Gastrocnemius medialis (tissue), 4 donors: ENCODE measurements at places on chromosomes 1 and 21.

DNA sequence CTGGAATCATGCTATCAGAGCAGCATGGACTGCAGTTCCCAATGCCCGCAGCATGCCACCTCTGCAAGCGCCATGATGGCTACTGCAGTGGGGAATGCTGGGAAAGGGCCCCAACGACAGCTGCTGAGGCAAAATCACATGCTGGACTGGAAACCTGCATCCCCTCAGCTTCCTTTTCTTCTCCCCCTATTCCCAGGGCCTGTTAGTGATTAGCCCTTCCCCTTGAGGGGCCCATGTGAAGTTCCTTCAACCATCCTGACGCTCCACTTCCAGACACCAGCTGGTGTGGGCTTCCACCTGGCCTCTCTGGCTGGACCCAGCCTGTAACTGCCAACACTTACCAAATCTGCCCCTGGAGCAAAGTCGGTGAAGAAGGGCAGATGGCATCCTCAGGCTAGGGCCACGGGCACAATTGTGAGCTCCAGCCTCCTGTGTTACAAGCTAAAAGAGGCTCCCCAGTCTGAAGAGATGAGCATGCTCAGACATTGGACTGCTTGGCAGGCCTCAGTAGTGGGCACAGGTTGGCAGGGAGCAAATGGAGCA, 22.1 kb upstream of the SDC3 start:
- H3K27me3 ChIP-seq, result no peaks in the 10 kb centered on the region
- no peak overlapping the region for H3K27ac ChIP-seq
- H3K4me1 ChIP-seq, result peaks cover 23% of the 10 kb centered on the region
- DNase-seq, result no peak
- no peaks in the 10 kb centered on the region for H3K36me3 ChIP-seq

DNA sequence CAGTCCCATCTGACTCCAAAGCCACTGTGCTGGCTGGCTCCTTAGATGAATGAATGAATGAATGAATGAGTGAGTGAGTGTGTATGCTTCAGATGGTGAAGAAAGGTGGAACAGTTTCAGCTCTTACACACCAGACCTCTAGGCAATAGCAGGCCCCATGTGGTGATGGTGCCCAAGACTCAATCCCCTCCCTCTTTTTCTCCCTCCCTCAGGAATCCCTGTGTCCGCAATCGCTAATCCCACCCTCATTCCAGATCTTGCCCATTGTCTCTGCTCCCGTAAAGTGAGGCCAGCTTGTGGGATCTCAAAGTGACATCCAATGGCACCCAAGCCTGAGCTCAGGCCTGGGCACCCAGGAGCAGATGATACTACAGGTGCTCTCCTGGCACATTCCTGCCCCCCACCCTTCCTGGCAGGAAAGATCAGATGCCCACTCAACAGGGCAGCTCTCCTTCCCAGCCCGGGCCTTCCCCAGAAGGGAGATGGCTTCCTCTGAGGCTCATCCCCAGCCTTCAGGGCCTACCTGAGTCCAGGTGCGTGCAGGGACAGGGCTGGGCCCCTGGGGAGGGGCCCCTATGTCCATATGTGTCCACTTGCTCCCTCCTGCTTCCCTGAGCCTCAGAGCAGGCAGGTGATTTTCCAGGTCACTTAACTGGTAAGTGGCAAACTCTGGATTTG, 106.4 kb downstream of the HMGB4 start:
- no peak overlapping the region for H3K4me3 ChIP-seq
- no peak for DNase-seq
- no peaks in the 10 kb centered on the region for H3K4me1 ChIP-seq
- H3K27ac ChIP-seq, result no peak overlapping the region

DNA sequence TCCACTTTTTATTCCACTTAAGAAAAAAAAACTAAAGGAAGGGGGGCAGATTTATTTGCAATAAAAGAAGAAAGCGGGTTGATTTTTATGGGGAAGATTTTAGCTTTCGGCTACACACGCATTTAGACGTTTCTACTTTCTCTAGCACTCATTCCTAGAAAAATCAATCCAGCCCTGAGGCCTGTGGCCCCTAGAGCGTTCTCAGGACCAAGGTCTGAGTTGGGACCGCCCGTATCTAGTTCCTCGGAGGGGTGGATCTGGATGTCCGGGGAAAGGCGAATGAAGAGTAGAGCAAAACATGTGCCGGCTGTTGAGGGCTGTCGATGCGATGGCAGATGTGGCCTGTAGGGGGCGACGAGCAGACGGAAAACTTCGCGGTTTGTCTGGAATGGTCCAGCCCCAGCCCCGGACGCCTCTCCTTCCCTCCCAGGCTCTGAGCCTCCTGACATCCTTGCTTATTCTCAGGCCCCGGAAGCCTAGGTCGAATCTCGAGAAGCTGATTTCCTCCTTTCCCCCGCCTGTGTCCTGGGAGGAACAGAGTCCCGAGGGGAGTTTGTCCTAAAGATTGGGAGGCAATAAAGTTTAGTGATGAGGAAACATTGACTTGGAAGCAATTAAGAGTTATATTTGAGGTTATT, 5.2 kb downstream of the FOXD3 start:
- peaks cover 95% of the 10 kb centered on the region for H3K27me3 ChIP-seq
- H3K4me1 ChIP-seq, result peaks cover 5% of the 10 kb centered on the region
- H3K27ac ChIP-seq, result no peak overlapping the region
- no peak overlapping the region for H3K4me3 ChIP-seq
- no peaks in the 10 kb centered on the region for H3K36me3 ChIP-seq

DNA sequence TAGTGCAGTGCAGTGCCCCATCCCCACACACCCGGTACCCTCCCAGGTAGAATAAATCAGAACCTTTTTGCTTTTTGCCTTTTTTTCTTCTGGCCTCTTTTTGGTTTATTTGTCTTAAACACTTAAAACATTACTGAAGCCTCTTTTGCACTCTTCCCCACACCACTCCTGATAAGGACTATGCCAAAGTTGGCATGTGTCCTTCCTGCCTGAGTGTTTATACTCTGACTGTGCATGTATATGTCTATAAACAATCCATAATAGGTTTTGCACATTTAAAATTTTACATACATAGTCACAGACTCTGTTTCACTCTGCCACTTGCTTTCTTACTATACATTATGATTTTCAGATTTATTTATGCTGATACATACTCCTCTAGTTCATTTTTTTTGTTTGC, 59.6 kb downstream of the BEND5 start:
- no peak overlapping the region for H3K4me3 ChIP-seq
- no peaks in the 10 kb centered on the region for H3K4me1 ChIP-seq
- H3K27me3 ChIP-seq, result no peaks in the 10 kb centered on the region
- no peak overlapping the region for H3K27ac ChIP-seq
- no peaks in the 10 kb centered on the region for H3K36me3 ChIP-seq

DNA sequence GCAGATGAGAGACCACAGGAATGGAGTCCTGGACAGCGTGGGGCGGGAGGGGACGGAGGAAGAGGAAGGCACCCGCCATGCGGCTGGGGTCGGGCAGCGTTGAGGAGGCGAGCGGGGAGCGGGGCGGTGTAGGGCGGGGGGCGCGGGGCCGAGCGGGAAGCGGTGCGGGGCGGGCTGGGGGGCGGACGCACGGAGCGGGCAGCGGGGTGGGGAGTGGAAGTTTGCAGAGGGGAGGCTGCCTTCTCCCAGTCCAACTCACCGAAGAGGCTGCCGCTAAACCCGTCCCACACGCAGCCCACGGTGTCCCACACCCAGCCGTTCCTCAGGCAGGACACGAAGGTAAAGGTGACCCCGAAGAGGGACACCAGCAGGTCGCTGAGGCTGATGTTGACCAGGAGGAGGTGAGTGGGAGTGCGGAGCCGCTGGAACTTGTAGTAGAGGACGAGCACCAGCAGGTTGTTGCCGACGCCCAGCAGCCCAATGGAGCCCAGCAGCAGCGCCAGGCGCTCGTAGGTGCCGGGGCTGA, 483 bp downstream of the CHML start:
- H3K4me1 ChIP-seq, result peaks cover 11% of the 10 kb centered on the region
- H3K36me3 ChIP-seq, result no peaks in the 10 kb centered on the region
- H3K27ac ChIP-seq, result peak overlapping the region; percentile 81
- DNase-seq, result no peak
- H3K27me3 ChIP-seq, result no peaks in the 10 kb centered on the region

- no peak overlapping the region for H3K4me3 ChIP-seq
- DNase-seq, result no peak
- H3K4me1 ChIP-seq, result peaks cover under 1% of the 10 kb centered on the region
- H3K27me3 ChIP-seq, result no peaks in the 10 kb centered on the region
These were observed 220.6 kb downstream of the DYRK1A start for GRCh38 chr21:37587203-37587602.

DNA sequence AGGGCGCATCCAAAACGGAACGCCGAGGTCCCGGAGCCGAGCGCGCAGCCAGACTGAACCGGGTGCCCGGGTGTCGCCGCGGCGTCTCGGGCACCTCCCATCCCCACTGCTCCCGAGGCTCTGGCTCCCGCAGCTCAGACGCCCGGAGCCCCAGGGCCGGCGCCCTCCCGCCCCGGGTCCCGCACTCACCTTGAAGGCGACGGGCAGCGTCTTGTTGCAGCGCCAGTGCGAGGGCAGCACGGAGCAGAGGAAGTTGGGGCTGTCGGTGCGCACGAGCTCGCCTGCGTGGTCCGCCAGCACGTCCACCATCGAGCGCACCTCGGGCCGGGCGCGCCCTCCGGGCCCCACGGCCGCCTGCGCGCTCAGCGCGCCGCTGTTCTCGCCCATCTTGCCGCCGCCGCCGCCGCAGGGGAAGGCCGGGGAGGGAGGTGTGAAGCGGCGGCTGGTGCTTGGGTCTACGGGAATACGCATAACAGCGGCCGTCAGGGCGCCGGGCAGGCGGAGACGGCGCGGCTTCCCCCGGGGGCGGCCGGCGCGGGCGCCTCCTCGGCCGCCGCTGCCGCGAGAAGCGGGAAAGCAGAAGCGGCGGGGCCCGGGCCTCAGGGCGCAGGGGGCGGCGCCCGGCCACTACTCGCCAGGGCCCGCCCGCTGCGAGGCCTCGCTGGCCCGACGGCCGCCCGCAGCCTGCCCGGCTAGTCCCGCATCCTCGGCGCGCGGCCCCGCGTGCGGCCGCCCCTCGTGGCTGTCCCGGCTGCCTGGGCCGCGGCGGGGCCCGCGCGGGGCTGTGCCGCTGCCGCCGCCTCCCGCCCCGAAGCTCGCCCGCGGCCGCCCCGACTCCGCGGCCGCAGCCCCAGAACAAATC, 447 bp downstream of the RUNX3 start:
- H3K36me3 ChIP-seq, result no peaks in the 10 kb centered on the region
- peaks cover 87% of the 10 kb centered on the region for H3K27me3 ChIP-seq
- H3K27ac ChIP-seq, result no peak overlapping the region

GRCh38 chr1:60969971-60970509, 112.3 kb upstream of the NFIA start:
- DNase-seq, result no peak
- H3K36me3 ChIP-seq, result no peaks in the 10 kb centered on the region
- no peak overlapping the region for H3K4me3 ChIP-seq
- no peak overlapping the region for H3K27ac ChIP-seq
- H3K4me1 ChIP-seq, result peaks cover 9% of the 10 kb centered on the region
- H3K27me3 ChIP-seq, result no peaks in the 10 kb centered on the region

DNA sequence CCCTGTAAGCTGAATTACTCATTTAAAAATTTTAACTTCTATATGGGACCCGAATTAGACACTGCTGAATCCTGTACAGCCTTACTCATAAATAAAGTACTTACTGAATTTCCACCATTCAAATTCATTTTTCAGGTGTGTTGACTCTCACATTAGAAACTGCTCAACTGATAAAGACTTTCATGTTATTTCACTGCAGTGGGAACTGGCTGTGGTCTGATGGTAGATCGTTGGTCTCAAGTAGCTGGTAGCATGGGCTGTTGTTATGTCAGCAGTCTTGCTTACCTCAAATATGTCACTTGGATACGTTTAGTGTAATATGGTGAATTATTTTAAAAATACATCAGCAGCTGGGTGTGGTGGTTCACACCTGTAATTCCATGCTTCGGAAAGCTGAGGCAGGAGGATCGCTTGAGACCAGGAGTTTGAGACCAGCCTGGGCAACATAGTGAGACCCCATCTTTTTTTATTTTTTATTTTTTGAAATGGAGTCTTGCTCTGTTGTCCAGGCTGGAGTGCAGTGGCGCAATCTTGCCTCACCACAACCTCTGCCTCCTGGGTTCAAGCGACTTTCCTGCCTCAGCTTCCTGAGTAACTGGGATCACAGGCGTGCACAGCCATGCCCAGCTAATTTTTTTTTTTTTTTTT, 10.4 kb downstream of the DEGS1 start:
- H3K27ac ChIP-seq, result no peak overlapping the region
- H3K4me1 ChIP-seq, result no peaks in the 10 kb centered on the region
- peaks cover 18% of the 10 kb centered on the region for H3K36me3 ChIP-seq
- no peaks in the 10 kb centered on the region for H3K27me3 ChIP-seq
- no peak for DNase-seq
- H3K4me3 ChIP-seq, result no peak overlapping the region

- no peak for DNase-seq
- no peaks in the 10 kb centered on the region for H3K4me1 ChIP-seq
- H3K27me3 ChIP-seq, result no peaks in the 10 kb centered on the region
- H3K4me3 ChIP-seq, result no peak overlapping the region
These were observed 128.6 kb downstream of the PRDM2 start for GRCh38 chr1:13828454-13829151.
